Renal pelvis (tissue), 12 donors: ENCODE measurements at places on chromosomes 11 and 22. TPM values are rescaled to one million over a fixed set of nuclear protein-coding genes. Genes with fewer than 3 reads are reported as not detected.
A peak's percentile ranks its signal among the peaks of the same experiment; 100 is the strongest.

Gene KCNA4
- 0.12 TPM for polyA plus RNA-seq

DNA sequence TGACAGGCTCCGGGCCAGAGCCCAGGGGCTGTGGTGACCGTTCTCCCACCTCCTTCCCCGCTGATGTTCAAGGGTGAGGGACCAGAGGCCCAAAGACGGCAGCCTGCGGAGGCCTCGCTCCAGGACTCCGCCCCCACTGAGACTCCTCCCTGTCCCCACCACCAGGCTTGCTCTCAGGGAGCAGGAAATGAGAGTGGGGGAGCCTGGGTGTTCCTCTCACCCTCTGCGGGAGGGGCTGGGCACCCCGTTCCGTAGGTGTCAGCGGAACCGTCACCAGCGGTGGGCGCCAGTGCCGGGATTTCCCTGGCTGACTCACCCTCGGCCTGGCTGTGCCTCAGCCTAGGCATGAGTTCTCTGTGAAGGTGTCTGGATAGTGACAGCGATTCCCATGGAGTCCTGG, 15.7 kb downstream of the DAGLA start:
- DNase-seq, result no peak

- DNase-seq, result no peak
Measured at GRCh38 chr11:101390539-101390938, 193.3 kb downstream of the TRPC6 start.

Gene PKNOX2
- polyA plus RNA-seq, result 11.3 TPM

Gene SELENOH
- 150 TPM for polyA plus RNA-seq

DNA sequence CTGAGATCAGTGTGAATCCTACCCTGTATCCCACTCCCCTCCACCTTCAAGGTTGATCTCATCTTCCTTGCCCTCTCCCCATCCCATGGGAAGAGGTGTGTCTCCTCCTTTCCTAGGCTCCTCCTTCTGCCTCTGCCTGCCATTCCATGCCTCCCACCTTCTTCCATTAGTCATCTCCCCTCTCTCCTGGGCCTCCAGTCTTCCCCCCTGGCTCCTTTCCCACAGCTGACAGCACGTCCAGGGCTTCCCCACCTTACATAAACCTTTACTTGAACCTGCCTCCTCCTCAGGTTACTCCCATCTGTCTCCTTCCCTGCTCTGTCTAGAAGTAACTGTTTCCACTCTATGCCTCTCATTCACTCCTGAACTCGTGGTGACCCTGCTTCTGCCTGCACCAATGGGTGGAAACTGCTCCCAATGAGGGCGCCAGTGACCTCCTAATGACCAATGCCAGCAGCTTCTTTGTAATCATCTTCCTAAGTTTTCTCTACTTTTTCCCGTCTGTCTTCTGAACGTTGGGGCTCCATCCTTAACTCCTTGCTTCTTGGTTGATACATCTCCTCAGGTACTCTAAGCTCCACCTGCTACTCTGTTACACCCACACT, 266.9 kb upstream of the NARS2 start:
- DNase-seq, result no peak

- DNase-seq, result no peak
Measured at GRCh38 chr11:132555617-132556016, 976.7 kb downstream of the OPCML start.

Gene FBLN1
- polyA plus RNA-seq, result 158 TPM

- DNase-seq, result no peak
Measured at GRCh38 chr11:59008947-59009346, 69.7 kb downstream of the GLYATL1 start.

Gene KLHL22
- polyA plus RNA-seq, result 31.9 TPM

GRCh38 chr11:40924915-40925314, 534.5 kb downstream of the LRRC4C start:
- DNase-seq, result no peak

DNA sequence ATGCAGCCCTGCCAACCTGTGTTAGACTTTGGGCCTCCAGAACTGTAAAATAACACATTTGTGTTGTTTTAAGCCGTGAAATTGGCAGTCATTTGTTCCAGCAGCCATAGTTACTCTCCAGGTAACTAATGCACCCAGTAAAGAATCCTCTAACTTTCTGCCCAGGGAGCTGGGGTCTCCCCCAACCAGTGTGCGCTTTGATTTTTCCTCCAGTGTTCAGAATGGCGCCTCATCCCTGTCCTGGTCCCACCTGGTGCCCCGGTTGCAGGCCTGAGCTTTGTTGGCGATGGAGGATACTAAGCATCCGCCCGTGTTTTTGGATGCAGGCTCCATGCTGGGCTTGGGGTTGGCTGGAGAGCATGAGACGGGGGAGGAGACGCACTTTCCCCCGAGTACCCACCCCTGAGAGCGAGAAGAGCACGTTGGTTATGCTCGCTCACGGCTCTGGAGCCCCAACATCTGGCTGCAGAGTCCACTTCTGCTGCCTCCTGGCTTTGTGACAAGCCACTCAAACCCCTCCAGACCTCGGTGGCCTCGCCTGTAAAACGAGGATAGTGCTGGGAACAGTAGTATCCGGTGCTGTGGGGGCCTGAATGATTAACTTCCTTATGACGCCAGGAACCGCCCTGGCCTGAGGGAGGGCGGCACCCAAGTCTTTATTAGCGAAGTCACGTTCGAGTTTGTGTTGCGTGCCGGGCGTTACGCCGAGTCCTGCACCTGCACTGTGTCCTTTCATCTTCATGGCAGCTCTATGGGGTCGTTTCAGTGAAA, 25.8 kb downstream of the MRGPRD start:
- DNase-seq, result peak; percentile 58

DNA sequence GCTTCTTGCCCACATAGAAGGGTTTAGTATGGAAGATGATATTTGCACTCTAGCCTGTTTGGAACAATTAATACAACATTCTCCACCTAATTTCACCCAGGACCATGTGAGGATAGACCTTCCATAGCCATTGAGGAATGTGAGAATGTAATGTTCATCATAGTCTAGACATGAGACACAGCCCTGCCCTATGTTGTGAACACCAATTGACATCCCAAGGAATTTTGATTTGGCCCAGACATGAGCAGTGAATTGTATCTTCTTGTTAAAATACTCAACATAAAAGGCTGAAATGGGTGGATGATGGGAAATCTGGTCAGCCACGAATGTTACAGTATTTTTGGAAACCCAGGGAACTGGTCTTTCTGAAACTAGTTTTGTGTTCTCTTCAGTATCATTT, 892.3 kb upstream of the CHORDC1 start:
- DNase-seq, result no peak

Gene SLC15A3
- 18.4 TPM for polyA plus RNA-seq

Gene KCNQ1OT1
- 2.3 TPM for polyA plus RNA-seq

DNA sequence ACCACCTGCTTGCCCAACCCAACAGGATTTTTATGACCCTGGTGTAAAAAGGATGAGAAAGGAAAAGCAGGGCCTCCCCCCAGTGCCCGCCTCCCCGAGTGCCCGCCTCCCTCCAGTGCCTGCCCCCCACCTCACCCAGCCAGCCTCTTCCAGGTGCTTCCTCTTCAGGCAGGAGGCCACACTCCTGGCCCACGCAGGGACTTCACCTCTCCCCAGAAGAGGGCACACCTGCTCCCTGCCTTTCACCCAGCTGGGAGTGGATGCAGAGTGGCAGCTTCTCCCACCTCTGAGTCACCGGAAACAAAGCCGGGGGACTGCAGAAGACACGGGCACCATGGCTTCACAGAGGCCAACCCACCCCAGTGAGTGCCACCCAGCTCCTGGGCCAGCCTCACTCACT, 16.1 kb downstream of the CPT1A start:
- peak; percentile 15 for DNase-seq

DNA sequence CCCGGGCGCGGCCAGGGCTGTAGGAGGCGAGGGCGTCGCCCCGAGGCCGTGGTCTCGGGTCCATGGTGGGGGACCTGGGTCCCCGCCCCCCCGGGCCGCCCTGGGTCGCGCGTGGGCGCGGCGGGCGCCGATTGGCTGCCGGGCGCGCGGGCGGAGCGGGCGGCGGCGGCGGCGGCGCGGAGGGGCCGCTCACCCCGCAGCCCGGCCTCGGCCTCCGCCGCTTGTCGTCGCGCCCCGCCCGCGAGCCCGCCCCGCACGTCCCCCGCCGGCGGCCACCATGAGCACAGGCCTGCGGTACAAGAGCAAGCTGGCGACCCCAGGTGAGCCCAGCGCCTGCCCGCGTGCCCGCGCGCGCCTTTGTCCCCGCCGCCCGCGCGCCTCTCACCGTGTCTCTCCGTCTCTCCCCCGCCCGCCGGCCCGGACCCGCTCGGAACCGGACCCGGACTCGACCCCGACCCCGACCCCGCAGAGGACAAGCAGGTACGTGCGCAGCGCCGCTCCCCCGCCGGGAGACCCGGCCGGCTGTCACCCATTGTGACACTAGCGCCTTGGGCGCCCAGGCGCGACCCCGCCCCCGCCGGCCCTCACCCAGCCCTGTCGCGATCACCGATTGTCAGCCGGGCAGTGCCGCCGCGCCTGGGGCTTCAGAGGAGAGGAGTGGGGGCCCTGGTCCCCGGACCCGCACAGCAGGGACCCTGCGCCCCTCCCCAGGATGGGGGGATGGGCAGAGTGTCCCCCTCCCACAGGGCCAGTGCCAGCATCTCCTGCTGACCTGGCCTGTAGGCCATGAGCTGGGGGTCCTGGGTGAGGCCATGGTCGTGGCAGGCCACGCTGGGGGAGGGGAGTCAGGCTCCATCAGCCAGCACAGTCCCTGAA, at the start of gene SEPTIN5:
TSS of gene SEPTIN5 (plus strand) at position 192 of the 876 bp plus-strand sequence. CDS start at position 278, 86 bp downstream.
- DNase-seq, result no peak

Gene CD248
- 54.2 TPM for polyA plus RNA-seq

DNA sequence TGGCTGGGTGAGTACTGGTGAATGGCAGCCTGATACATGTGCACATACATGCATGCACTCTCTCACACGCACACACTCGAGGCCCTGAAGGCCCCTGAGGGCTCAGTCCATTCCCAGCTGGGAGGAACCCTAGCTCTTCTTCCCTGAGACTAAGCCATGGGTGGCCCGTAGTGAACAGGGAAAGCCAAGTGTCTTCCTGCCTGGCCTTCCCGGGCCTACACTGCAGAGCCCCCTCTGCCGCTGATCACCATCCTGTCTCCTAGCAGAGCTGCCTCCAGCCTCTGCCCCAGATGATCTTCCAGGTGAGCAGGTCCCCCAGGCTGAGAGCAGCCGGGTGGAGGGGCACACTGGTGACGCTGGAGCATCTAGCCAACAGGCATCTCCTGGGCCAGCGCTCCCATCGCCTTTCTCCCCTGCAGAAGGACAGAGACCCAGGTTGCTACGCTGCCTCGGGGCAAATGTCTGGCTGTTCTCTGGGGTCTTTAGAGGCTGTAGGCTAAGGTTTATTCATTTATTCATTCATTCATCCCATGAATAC, 57.3 kb downstream of the CD82 start:
- DNase-seq, result no peak

- DNase-seq, result no peak
Measured at GRCh38 chr11:67300756-67301312, 2.5 kb upstream of the SSH3 start.

Gene SLC17A6
- polyA plus RNA-seq, result 0.06 TPM

Gene EXPH5
- polyA plus RNA-seq, result 6.2 TPM

DNA sequence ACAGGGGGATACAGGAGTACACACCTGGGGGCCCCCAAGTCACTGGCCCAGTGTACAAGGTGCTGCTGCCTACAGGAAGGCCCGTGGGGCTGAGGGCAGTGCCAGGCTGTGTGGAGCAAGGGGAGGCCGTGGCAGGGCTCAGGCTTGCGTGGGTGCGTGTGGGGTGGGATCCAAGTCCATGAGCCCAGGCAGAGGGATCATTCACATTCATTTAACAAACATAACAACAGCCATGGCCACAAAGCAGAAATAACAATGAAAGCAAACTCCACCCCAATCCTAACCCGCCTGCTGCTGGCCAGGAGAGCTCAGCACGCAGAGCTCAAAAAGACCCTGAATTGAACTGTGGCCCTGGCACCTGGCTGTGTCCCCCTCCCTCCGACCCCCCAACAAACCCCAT, 17.0 kb upstream of the SCGB1A1 start:
- no peak for DNase-seq

Gene CHRM4
- 0.34 TPM for polyA plus RNA-seq

GRCh38 chr11:117546431-117547194, 219.0 kb downstream of the CEP164 start:
- no peak for DNase-seq

- DNase-seq, result no peak
Measured at GRCh38 chr11:123624974-123625373, 29.4 kb downstream of the SCN3B start.

DNA sequence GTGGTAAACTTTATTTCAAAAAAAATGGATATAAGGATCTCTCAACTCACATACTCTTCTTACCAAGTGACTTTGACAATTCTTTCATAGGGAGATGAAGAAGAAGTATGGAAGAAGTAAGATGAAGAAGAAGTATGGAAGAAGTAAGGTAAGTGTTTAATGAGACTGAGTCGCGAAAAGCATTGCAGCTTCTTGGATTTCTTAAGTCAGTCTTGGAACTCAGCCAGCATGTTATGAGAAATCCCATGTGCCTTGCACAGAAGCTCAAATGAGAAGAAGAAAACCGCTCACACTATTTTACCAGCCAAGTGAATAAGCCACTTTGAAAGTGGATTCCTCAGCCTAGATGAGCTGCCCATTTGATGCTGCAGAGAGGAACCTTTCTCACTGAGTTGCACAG, 332.0 kb upstream of the CCDC179 start:
- DNase-seq, result no peak

DNA sequence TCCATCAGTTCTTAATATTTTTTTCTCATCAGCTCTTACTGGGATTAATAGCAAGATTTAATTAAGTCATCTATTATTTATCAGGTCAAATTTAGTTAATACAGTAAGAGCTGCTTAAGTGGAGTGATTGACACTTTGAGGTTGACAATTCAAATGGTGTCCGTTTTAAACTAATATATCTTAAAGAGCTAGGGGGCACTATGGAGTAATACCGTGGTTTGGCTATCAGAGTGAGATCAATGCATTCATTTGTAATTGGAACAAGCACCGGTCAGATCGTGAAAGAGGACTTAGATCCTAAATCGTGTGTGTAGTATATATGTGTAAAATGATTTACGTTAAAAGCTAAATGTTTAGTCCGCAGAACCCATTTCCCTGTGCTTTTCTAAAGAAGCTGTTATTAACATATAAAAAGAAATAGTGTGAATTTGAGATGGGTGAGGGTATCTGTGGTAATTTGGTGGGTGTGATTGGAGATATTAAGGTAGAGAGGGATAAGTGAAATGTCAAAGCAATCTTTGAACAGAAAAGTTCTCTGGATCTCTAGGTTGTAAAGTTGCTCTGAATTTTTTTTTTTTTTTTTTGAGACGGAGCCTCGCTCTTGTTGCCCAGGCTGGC, 2.3 kb downstream of the SIK2 start:
- DNase-seq, result peak; percentile 22

DNA sequence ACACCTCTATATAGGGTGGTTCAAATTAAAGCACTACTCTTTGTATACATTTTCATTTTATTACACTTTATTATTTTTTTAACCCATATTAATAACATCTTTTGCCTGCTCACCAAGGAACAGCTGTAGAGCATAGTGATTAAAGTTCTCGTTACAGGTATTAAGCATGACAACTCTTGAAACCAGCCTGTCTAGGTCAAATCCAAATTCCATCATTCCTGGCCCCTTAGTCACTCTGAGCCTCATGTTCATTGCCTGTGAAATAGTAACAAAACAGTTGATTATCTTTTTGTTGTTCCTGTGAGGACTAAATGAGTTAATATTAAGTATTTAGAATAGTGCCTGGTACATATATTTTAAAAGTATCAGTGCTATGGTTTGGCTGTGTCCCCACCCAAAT, 334.5 kb downstream of the RAB38 start:
- DNase-seq, result no peak
